LHCN-M2 (cell line): ENCODE measurements at places on chromosomes 12 and 14. TPM values are rescaled to one million over a fixed set of nuclear protein-coding genes. Genes with fewer than 3 reads are reported as not detected.

GRCh38 chr14:23827100-23827892 lies 126.3 kb upstream of the DHRS4 start:
- no peak for DNase-seq

DNA sequence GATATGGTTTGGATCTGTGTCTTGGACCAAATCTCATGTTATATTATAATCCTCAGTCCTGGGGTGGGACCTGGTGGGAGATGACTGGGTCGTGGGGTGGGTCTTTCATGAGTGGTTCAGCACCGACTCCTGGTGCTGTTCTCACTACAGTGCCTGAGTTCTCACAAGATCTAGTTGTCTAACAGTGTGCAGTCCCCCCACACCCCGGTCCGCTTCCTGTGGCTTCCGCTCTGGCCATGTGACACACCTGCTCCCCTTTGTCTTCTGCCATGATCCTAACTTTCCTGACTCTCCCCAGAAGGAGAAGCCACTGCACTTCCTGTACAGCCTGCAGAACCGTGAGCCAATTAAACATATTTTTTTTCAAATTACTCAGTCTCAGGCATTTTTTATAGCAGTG lies 1262.2 kb downstream of the TMEM121 start:
- DNase-seq: no peak

DNA sequence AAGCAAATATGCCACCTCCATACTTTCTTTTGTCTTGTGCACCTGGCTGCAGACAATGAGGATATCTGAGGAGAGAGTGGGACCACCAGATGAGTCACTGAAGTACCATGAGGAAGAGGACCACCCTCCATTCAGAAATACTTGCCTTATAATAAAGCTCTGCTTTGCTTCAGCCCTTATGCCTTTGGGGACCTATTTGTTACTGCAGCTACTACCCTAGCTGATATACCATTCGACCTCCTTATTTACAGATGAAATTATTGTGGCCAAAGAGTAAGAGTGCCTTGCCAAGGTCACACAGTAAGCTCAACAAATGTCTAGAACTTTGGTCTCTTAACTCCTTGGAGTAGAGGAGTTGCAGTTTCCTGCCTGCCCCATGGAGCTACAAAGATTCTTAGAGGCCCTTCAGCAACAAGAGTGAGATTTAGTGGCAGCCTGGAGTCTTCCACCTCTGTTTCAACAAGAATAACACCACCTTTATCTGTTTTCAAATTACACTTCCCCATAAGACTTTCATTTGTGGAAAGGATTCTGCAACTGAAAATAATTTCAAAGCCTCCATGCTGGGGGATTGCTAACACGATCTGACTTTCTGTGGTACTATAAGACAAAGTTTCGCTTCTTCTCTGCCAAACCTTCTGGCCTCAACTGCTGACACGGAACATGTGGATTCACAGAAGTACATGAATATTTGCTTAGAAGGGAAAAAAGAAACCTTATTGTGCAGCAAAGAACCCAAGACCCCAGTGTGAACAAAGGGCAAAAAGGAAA lies 3.6 kb downstream of the CMKLR1 start:
- no peak for DNase-seq

GRCh38 chr12:53963434-53964314 lies 9.0 kb downstream of the HOXC12 start:
- DNase-seq: no peak

- DNase-seq: no peak
Observed at GRCh38 chr12:121578230-121579189, 2.3 kb downstream of the KDM2B start.

Gene GYS2
- 0.06 TPM in 1 of 2 replicates, not detected in the other for total RNA-seq

Gene RPL10L
- not detected in 2 replicates for total RNA-seq

GRCh38 chr14:71988939-71989338 lies 56.7 kb downstream of the RGS6 start:
- no peak for DNase-seq

GRCh38 chr14:68796418-68797101 lies 3.7 kb upstream of the ZFP36L1 start:
- no peak for DNase-seq

DNA sequence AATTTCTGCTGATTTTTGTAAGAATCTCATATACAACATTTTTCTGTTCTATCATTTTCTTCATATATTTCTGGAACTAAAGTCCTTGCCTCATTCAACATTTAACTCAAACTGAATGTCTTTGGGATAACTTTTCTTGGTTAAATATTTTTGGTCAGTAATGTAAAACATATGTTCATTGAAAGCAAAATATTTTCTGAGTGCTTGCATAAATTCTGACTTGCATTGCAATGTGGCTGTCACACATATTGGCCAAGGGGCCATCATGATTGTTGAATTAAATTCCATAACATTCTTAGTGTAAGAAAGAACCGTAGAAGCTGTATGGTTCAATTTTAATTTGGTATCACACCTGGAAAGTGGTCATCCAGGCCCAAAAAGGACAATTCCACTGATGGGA lies 369.4 kb downstream of the GALC start:
- no peak for DNase-seq

Gene IRAK4
- total RNA-seq: 41.0 and 41.6 TPM in 2 replicates

Gene LRRC43
- not detected in 2 replicates for total RNA-seq

Gene ING4
- total RNA-seq: 26.3 and 40.8 TPM in 2 replicates

GRCh38 chr12:31662176-31662849 lies 2.8 kb downstream of the ETFBKMT start:
- DNase-seq: no peak

DNA sequence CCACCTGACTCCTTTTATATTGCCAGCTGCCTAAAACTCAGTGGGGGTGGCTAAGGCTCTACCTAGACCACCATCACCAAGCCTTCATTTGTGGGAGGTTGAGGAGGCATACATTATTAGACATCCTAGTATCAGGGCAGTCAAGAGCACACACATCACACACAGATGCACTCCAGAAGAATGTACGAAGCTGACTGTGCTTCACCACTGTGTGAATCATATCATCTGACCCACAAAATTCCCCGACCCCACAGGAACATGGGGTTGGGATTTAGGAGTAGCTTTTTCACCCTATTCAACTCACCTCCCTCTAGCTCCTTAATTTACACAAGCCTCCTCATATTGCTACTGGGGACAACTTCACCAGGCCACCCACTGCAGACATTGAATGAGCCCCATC lies 64.8 kb upstream of the BDKRB2 start:
- DNase-seq: no peak

Gene OR4E2
- not detected in 2 replicates for total RNA-seq

DNA sequence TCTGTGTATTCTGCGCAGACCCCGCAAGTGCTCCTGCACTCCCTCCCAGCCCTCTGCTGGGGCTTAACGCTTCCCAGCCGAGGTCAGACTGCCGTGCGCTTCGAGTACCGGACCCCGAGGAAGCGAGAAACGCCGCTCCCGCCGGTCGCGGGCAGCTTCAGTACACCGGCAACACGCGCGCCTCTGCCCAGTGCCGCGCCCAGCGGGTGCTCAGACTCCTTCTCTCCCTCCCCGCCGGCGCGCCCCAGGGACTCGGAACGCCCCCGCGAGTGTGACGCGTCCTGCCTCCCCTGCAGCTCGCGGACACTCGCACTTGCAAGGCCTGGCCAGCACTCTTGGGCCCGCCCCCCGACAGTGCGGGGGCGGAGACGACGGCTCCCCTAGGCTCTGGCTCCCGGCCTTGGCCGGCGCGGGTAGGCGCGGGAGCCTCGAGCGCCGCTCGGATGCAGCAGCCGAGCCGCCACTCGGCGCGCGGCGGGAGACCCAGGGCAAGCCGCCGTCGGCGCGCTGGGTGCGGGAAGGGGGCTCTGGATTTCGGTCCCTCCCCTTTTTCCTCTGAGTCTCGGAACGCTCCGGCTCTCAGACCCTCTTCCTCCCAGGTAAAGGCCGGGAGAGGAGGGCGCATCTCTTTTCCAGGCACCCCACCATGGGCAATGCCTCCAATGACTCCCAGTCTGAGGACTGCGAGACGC lies at the start of gene PTGER2:
Gene PTGER2 (plus strand): TSS at position 410 of the 692 bp plus-strand sequence. CDS start 237 bp downstream, at position 647.
- DNase-seq: peak; percentile 94

Gene OR4K1
- total RNA-seq: not detected in 2 replicates

DNA sequence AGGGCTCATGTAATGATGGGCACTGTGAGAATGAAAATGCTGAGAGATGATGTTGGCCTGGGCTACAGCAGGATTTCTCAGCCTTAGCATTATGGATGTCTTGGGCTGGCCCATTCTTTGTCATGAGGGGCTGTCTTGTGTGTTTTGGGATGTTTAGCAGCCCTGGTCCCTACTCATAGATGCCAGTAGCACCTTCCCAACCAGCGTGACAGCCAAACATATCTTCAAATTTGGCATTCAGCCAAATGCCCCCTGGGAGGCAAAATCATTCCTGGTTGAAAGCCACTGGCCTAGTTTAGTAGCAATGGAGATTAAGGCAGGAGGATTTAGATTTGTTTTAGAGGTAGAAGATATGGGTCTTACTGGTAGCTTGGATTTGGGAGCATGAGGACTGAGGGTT lies 26.6 kb downstream of the UBE3B start:
- DNase-seq: no peak

DNA sequence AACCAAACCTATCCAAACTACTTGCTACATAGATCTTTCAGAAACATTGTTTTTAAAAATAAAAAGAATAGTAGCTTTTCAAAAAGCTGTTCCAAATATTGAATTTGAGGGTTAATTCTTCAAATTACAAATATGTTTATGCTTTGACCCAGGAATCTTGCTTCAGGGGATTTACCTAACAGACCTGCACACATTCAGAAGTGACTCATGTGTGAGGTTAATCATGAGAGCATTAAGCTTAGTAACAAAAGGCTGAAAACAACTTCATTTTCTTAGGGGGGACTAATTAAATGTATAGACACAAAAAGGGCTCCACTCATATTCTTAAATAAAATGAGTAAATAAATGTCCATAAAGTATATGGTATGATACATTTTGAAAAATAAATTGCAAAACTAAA lies 672.4 kb upstream of the FLRT2 start:
- DNase-seq: no peak

Gene SLC38A4
- 23.6 and 26.5 TPM in 2 replicates for total RNA-seq

DNA sequence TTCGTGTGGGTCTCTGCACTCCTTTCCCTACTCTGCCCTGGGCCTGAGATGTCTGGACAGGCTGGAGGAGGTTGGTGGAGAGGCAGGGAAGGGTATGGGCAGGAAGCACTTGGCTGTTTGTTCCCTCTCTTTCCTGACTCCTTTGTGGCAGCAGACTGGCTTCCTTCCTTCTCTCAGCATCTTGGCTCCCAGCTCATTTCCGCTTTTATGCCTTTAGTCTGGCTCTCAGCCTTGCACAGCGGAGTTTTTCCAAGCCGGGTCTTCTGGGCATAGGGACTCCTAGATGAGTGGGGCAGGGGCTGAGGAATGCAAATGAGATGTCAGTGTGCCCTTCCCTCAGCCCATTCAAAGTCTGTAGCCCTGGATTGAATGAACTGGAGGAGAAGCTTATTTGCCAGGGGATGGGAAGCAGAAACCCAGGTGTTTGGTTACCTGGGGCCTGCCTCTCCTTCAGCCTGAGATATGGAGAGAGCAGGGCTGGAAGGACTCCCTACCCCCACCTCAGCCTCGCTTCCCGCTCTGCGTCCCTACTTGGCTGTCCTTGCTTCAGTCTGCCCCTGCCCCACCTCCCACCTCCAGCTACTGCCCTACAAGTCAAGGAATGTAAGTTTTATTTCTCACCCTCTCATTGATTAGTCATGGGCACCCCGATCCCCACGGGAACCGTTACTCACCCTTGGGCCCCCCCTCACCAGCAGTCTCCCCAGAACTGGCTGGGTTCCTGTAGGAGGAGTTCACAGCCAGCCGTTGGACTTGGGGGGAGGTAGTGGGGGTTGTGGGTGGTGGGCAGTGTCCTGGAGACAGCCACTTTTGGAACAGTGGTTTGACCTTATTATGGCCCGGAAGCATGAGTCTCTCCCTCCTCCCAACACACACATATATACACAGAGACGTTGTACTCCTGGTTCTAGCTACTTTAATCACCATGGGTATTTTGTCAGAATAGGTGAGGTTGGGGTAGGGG lies 9.3 kb upstream of the ITGA5 start:
- peak; percentile 95 for DNase-seq

- DNase-seq: peak; percentile 10
Observed at GRCh38 chr14:70670992-70671651, 29.4 kb downstream of the TTC9 start.

Gene GARIN6
- total RNA-seq: not detected in 2 replicates

Gene OR6C2
- total RNA-seq: not detected in 2 replicates

GRCh38 chr14:100281286-100282082 lies 24.8 kb downstream of the SLC25A29 start:
- peak; percentile 52 for DNase-seq

DNA sequence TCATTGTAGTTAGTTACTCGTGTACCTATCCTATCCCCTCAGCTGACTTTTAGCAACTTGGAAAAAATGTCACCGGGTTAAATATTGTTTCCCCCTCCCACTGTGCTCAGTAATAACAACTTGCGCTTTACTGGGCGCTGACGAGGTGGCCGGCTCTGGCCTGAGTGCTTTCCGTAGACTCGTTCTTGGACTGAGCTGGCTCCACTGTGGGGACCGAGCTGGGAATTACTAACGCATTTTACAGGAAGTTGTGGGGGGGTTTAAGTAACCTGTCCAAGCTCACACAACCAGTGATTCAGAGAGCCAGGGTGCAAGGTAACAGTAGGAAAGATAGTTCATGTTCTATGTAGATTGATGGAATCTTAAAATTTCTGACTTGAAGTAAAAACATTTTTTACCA lies 82.5 kb upstream of the KICS2 start:
- DNase-seq: no peak

GRCh38 chr14:21041676-21042433 lies at the start of gene RNASE7:
RNASE7 (plus strand) TSS chr14:21042362; CDS start chr14:21042993, 631 bp downstream.
- peak; percentile 74 for DNase-seq

Gene OR11H6
- total RNA-seq: not detected in 2 replicates

Gene GRIN2B
- not detected in 2 replicates for total RNA-seq

- no peak for DNase-seq
Observed at GRCh38 chr12:118346895-118347294, 25.8 kb downstream of the TAOK3 start.

DNA sequence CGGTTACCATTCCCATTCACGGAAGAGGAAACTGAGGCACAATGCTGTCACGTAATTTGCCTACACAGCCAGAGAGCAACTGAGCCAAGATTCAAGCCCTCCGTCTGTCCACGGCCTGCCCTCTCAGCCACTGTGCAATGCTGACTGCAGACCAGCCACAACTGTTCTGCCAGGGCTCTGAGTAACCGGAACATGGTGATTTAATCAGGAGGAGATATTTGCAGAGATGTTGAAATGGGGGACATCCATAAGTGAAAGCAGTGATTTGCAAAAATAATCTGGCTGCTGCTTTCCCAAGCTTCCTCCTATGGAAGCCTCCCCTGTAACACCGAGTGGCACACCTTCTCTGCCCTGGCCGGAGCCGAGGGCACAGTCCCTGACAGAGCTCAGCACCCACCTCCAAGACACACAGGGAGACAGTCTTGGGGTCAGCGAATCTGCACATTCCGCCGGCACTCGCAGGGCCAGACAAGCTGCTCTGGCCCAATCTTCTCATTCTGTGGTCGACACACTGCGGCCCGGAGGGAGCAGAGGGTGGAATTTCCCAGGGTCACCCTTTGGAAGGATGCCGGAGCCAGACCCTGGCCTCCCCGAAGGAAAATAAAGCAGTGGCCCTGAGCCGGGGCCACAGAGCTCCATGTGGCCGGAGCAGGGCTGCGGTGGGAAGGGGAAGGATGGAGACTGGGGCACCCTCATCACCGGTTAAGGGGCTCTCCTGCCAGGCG lies 158.2 kb upstream of the DIO3 start:
- DNase-seq: no peak
